ENCODE measurements at places on chromosomes 4 and X. TPM values are rescaled to one million over a fixed set of nuclear protein-coding genes. Genes with fewer than 3 reads are reported as not detected.
A peak's percentile ranks its signal among the peaks of the same experiment; 100 is the strongest.

- no peak for DNase-seq
Measured at GRCh38 chr4:183284965-183285364, 35.1 kb downstream of the CLDN22 start.

DNA sequence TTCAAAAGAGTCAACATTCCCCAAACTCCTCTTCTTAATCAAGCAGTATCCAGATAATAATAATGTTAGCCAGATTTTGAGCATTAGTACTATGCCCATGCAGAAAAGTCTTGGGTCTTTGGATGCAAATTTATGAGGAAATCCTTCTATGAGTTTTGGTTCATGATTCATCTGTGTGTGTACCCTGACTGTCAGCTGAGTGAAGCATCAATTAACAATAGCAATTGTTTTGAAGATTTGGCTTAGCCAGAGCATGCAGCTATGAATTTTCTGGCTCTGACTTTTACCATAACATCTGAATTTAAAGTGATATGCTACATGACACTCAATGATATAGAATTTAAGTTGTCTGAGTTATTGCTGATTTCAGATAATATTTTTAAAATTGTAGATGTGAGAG is 145.8 kb downstream of the KLHL4 start:
- DNase-seq, result no peak

Gene HSFX3
- total RNA-seq, result not detected

DNA sequence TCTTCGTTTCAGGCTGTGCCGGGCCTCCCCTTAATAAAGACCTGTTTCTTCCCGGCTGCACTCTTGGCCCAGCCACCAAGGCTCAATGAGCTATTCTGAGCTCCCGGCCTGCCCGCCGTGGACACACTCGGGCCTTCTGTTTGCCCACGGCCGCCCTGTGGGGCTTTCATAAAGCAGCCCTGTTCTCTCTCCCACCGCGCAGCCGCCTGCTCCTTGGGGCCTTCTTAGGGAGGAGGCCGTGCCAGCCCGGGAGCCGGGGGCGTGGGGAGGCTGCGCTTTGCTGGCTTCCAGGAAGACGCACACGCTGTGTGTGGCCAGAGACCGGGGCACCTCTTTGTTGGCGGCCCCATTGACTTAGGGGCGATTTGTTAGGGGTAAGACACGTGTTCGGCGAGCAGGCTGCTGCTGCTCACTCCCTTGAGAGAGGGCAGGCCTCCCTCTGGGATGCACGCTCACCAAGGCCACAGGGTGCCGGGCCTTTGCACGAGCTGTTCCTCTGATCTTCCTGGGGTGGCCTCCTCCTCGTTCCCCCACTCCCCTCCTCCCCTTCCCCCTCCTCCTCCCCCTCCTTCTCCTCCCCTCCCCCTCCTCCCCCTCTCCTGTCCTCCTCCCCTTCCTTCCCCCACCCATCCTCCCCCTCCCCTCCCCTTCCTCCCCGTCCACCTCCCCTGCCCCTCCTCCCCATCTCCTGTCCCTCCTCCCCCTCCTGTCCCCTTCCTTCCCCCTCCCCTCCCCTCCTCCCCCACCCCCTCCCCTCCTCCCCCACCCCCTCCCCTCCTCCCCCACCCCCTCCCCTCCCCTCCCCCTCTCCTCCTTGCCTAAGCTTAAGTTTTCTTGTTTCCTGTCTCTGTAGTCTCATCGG is 11.3 kb downstream of the BLOC1S4 start:
- DNase-seq, result no peak

DNA sequence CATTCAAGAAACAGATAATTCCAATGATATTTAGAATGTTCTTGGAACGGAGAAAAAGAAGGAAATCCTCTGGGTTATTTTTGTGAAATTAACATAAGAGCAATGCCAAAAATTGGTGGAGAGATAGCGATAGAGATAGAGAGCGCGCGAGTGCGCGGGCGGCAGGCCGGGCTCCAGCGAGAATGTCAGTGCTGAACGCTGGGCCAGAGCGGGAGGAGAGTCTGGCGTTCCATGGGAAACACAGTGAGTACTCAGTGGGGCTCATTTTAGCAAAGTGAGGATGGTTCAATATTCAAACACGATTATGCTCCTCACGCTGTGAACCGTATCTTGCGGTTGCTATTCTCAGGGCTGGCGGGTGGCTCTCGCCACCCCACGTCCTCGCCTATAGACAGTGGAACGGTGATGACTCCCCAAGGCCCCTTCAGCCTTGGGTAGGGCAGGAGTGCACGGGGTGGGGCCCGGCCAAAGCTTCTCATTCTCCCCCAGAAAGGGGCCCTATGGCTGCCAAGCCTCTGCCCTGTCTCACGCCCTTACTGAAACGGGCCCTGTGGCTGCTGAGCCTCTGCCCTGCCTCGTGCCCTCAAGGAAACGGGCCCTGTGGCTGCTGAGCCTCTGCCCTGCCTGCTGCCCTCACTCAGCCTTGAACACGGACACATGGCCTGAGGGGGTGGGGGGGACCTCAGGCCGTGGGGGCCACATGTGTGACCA is 16.9 kb downstream of the CPLX1 start:
- no peak for DNase-seq

DNA sequence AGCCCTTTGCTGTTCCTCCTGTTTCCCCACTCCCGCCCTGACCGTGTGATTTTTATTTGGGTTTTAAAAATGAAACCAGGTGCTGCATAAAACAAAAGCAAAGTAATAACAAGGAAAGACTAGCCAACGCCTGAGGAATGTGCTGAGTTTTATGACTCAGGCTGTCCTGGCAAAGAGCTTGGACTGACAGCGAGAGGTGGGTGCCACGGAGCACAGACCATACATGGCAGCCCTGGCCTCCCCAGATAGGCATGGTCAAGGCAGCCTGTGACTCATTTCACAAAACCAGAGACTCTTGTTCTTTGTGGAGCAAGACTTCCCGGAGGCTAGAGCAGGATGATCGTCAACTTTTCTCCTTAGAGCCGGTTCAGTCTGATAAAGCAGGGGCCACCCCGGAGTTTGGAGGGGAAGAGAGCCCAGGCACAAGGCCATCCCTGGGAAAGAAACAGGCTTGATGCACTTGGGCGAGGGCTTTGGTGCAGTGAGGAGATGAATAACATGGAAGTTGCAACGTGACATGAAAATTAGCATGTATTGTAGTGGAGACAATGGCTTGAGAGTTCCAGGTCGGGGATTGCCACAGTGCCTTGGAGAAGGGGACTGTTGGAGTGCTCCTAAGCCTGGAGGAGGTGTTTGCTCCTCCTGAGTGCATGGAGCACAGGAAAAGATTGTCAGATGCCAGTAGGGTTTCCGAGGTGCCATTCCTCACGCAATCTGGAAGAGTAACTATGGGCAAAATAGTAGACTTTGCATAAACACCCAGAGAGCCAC is 54.8 kb downstream of the C4orf51 start:
- no peak for DNase-seq

Gene PF4V1
- not detected for total RNA-seq

GRCh38 chr4:108466936-108467902 is 153.2 kb upstream of the RPL34 start:
- DNase-seq, result peak; percentile 60

DNA sequence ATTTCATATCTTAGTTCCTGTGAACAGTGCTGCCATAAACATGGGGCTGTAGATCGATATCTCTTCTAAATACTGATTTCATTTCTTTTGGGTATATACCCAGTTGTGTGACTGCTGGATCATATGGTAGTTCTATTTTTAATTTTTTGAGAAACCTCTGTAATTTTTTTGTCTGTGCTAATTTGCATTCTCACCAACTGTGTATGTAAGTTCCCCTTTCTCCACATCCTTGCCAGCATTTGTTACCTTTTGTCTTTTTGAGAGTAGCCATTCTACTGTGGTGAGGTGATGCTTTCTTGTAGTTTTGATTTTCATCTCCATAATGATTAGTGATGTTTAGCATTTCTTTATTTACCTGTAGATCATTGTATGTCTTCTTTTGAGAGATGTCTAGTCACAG is 2086.5 kb upstream of the TENM3 start:
- DNase-seq, result no peak

GRCh38 chr4:101593666-101594065 is 196.9 kb upstream of the BANK1 start:
- no peak for DNase-seq

DNA sequence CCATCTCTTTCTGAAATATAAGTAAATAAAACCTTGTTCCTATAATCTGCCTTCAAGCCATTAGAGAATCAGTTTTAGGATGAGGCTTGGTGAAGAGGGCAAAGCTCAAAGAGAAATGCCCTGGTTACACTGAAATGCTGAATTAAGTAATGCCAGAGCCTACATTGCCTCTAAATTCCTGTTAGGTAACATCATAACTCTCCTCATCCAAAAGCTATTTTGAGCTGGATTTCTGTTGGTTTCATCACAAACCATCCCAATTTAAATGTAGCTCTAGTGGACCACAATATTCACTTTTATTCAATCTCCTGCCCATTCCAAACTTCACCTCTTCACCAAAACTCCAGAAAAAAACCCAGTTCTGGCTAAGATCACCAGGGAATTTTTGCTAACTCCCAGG is 1319.7 kb upstream of the TENM3 start:
- DNase-seq, result no peak
